ENCODE measurements at places on chromosomes 1 and 21.

- DNase-seq, result no peak
These were observed 51.3 kb upstream of the GFI1 start for GRCh38 chr1:92538048-92538412.

- no peak for DNase-seq
These were observed 226.4 kb downstream of the ZP4 start for GRCh38 chr1:237664348-237664747.

DNA sequence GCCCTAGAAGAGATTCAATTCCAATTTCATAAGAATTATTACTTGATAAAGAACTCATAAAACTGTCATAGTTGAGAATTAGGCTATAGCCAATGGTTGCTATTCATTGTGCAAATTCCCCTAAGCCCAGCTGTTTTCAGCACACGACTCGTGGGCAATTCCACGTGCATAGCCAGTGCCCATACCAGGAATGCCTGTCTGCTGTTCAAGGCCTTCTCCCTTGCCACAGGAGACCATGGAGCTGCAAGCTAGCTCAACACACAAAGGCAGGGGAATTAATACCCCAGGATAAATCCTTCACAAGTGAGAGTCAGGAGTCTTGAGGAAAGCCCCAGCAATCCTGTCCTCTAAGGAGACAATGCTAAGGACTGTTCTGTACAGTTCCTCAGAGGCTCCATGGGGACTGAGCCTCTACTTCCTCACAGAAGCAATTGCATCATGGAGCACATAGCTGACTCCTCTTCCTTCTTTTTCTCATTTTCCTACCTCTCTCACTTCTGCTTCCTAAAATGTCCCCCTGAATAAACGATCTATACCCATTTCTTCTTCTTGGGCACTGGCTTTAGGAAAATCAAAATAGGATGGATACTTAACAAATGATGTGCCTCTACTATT lies 19.1 kb upstream of the CHRM3 start:
- no peak for DNase-seq

- no peak for DNase-seq
These were observed 168.5 kb downstream of the SMYD3 start for GRCh38 chr1:246338546-246338945.

DNA sequence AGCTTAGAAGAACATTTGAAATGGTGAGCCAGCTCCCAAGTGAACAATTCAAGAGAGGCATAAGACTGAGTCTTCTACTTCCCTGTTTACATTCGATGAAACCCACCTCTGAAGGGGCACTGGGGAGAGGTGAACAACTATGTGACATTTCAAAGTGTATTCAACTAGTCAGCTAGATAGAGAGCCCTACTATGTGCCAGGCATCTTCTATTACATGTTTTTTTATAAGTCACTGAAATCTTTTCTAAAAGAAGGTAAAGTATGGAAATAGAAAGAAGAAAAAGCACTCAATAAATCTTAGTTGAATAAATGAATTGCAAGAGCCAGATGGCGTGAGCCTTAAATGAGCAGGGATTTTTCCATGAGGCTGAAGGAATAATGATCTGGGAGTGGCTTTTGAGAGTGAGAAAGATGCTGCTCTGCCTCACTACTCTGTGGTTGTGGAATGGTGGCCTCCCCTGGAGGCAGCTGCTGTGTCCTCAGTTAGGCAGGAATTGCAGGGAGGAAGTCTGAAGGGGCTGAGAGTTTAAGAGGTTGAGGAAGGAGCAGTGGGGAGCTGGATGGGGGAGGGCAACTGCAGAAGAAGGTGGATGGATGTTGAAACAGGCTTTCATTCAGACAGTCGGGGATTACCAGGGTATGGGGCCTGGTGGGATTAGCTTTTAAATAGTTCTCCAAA lies 10.4 kb upstream of the PTPRF start:
- DNase-seq, result no peak

- DNase-seq, result no peak
These were observed 554.8 kb downstream of the NUF2 start for GRCh38 chr1:163876546-163876945.

DNA sequence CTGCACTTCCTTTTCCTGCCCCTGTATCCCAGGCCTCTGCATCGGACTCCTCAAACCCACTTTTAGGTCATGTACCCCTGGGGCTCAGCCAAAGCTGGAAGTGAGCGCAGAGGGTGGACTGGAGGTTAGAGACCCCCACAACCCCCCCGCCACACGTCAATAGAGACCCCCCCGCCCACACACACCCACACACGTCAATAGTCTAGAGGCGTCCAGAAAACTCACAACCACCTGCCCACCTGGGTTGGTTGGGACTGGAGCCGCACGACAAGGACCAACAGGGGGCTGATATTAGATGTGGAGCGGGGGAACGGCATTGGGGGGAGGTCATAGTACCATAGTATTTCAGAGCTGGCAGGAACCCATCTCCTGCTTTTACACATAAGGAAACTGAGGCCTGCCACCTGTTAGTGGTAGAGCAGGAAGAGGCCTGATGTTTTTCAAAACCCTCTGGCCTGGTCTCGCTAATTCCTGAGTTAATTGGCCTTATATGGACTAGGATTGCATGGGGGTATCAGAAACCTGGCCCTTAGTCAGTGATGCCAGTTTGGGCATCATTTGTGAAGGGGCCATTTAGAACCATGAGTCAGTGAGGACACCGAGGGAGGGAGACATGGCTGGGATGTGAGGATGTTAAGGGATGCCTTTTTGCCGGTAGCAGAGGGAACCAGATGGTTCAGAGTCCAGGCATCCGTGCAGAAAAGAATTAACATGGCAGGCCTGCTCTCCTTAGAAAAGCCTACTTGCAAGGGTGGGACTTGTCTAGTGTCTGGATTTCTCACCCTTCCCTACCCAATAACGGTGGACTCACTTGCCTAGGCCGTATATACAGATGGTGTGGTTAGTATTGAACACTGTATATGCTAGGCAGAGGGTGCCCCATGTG lies 1.1 kb downstream of the NENF start:
- no peak for DNase-seq

GRCh38 chr1:177472567-177472966 lies 301.8 kb downstream of the BRINP2 start:
- no peak for DNase-seq

DNA sequence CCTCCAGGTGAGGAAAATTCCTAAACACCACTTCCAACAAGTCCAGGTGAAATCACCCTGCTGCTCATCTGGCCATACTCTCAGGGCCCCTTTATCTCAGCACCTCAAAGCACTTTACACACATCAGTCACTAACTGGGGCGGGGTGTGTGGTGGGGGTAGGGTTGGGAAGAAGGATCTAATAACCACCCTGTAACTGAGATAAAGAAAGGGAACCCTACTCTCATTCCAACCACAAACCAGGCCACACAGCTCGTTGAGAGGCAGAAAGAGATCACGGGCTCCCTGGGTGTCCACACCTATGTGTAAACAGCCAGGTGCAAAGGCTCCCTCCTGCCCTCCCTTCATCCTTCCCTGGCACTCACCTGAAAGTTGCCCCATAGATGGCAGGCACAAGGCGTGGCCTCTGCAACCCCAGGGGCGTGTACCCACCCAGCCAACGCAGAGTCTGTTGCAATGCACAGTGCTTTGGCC lies 20.4 kb downstream of the GPR161 start:
- no peak for DNase-seq

DNA sequence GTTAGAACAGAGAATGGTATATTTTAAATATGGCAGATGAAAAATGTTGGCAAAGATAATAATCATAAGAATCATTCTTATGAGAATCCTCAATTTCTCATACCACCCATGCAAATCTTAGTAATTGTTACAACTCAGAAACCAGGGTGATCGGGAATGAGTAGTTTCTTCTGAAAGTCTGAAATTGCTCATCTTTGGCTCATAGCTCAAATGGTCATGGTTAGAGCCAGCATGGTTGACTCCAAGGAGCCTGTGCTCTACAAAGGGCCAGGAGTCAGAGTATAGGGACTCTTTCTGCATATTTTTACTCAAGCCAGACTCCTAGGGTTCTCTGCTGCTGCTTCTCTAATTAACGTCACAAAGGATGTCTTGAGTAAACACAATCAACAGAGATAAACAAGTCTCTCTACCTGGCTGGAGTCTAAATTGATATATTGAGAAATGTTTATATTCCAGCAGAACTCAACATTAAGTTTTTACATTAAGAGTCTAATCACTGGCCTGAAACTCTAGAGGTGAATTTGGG lies 1.9 kb upstream of the ETV3 start:
- DNase-seq, result no peak

Data from stimulated activated CD8-positive, alpha-beta memory T cell treated with anti-CD3 and anti-CD28 coated beads, Interleukin-4, amount 100 ng/mL, for 24 hours (primary cell).